Lower lobe of right lung (tissue), 2 donors: ENCODE measurements at places on chromosomes 3 and 15. TPM values are rescaled to one million over a fixed set of nuclear protein-coding genes. Genes with fewer than 3 reads are reported as not detected.
A peak's percentile ranks its signal among the peaks of the same experiment; 100 is the strongest.

GRCh38 chr15:88664151-88664778 lies 25.4 kb downstream of the ISG20 start:
- DNase-seq = no peak

DNA sequence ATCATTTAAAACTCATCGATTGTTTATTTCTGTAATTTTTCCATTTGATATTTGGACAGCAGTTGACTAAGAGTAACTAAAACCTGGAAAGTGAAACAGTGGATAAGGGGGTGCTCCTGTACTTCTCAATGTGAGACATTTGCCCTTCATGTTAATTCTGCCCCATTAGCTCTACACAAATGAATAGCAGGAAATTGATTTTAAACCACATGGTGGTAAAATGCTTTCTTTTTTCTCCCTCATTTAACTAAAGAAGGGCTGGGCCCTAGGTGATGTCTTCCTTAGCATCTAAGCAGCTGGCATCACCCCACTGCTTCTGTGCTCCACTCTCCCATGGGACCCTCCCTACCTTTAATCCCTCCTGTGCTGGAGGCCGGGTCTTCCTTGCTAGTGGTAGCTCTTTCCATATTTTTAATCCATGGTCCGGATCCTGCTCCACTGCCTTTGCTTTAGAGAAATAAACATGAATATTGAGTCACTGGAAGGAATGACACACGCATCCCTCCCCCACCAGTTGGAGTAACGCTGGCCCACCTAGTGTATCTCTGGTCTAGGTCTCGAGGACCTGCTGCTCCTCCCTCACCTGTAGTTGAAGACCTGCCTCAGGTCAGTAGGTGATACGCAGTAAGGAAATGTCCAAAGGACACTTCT lies 30.2 kb upstream of the LAMP3 start:
- DNase-seq = no peak

PSMA4 gene
- 130 TPM for total RNA-seq

DNA sequence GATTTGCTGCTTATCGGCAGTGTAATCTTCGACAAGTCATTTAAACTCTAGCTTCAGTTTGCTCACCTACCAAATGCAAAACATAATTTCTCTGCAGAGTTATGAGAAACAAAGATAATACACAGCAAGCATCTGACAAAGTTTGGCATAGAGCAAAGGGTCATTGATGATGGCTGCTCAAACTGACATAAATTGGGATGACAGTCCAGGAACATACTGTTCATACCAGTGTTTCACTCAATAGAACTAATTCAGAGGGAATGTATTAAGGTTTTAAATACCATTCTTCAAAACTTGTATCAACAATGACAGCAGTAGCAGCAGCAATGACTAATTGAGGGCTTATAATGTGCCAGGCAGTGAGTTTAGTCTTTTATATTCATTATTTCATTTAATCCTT lies 137.6 kb downstream of the SPATA16 start:
- DNase-seq = no peak

CD80 gene
- 8.6 TPM for total RNA-seq

DNA sequence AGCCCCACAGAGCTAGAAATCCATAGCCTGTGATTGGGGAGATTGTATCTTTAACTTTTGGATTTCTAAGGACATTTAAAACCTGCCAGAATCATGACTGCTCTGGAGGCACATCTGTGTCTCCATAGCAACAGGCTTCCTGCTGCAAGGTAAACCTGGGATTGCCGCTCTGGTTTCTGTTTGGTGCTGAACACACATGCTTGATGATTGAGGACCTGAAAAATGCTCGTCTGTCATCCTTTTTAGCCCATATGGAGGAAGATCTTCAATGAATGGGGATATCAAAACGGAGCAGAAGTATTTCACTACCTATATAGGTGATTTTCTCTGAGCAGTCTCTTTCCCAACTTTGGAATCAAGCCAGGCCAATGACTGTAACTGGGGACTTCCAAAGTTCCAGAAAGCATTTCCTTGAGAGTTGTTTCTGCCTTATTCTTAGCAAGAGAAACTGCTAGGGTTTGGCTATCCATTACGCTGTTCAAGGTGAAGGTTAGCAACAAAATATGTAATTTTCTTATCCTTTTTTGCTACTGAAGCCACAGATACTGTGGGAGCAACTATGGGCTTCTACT lies 96.5 kb upstream of the TNIK start:
- DNase-seq = no peak

SIDT1 gene
- 5.3 TPM for total RNA-seq

- no peak for DNase-seq
Measured at GRCh38 chr15:96792216-96792615, 461.7 kb downstream of the NR2F2 start.

DNA sequence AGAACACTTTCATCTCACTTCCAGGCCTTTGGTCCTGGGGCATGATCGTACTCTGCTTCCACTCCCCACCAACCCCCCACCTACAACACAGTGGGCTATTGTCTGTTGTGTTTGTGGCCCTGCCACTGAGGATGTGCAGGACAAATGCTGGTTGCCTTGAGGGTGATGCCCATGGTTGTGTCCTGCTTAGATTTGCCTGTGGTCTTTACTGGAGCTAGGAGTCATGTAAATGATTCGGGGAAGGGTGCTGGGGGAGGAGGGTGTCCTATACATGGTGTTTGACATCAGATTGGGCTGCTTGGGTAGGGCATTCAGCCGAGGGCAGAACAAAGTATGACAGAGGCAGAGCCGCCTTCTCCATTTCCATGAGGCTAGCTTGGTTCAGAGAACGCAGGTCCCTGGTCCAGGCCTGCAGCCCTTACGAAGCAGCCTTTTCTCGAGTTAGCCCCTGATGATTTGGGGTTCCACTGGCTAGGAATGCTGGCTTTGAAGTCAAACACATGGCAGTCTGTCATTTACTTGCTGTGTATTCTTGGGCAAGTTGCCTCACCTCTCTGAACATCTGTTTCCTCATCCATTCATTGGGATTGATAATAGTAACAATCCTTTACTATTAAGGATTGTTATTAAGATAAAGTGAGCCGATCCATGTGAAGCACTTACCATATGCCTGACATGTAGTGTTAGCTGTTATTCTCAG lies 6.9 kb downstream of the CORO2B start:
- DNase-seq = no peak

DNA sequence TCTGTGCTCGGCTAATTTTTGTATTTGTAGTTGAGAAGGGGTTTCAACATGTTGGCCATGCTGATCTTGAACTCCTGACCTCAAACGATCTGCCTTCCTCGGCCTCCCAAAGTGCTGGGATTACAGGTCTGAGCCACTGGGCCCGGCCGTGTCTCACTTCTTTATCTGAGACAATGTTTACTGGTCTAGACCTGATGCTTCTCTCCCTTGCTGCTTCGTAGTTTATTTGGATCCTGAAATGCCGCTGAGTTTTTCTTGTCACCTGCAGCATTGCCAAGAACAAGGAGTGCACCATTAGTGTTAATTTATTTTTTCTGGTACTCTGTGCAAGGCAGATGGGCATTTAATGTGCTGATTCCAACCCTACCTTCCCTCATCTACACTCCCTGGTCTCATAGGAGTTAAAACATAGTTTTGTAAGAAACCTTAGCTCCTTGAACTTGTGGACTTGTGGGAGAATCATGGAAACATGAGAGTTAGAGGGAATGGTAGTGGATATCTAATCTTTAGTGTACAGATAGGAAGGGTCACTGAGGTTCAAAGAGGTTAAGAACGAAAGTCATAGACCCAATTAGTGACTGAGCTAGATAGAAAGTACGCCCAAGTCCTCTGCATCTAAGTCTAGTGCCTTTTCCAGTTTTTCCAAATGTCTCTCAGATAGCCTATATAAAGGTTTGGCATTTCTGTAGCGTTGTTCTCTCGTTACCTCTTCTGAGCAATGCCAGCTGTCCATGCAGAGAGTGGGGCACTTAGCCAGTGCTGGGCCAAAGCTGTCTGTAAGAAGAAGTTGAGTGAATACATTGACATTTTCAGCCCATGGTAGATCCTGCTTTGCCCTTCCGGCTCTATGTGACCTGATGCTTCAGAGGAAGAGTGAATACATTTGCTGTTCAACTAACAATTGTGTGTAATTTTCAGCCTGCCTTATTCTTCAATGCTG lies 244.1 kb downstream of the LPP start:
- DNase-seq = no peak

GRCh38 chr3:63232764-63233396 lies 45.2 kb upstream of the SYNPR start:
- no peak for DNase-seq

- DNase-seq = peak; percentile 50
Measured at GRCh38 chr15:74541494-74542165, 610 bp downstream of the ARID3B start.

- DNase-seq = no peak
Measured at GRCh38 chr3:53056442-53056841, 10.6 kb upstream of the SFMBT1 start.

- DNase-seq = no peak
Measured at GRCh38 chr3:51675201-51675611, 4.2 kb downstream of the TEX264 start.

- no peak for DNase-seq
Measured at GRCh38 chr3:146077181-146077580, 83.8 kb downstream of the PLOD2 start.

DNA sequence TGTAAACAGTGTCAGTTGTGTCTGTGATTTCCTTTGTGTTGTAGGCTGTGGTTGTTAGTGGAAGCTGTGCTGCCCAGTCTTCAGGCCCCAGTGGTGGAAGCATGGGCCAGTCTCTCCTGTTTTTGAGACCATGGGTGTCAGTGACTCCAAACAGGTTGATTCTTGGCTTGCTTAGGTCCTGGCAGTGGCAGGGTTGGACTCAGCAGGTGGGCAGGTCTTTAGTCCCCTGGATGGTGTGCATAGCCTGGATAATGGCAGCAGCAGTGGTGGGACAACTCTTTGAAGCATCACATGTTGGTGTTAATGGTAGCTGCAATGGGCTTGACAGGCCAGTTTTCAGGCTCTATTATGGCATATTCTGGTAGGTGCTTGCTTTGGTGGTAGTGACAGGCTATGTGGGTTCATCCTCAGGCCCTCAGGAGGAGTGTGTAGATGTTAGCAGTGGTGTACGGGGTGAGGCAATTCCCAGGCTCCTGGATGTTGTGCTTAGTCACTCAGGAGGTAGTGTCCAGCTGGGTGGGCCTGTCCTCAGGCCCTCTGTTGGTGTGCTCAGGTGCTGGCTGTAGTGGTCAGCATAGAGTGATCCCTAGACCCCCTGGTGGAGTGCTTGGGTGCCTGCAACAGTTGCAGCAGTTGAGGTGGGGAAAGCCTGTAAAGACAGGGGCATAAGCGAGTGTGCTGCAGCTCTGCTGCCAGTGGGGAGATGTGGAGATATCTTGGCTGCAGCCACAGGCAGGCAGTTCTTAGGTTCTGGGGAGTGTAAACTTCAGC lies 596.7 kb downstream of the PDCD6IP start:
- no peak for DNase-seq

RUVBL1 gene
- 21.4 TPM for total RNA-seq

DNA sequence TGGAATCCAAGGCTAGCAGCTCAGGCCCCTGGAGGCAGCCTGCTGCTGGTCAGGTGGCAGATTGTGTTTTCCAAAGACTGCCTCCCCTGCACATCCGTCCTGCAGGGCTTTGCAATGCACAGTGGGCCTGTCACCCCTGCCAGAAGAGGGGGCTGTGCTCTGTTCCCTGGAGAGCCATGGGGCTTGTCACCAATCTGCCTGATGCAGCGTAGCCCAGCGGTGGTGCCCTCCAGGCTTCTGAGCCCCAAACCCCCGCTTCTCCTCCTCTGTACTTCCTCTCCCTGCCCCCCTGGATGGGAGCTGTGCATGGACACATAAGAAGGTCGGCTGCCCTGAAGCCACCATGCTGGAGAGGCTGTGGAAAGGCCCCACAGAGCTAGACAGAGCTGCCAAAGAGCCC lies 10.0 kb upstream of the PLXNA1 start:
- no peak for DNase-seq

DNA sequence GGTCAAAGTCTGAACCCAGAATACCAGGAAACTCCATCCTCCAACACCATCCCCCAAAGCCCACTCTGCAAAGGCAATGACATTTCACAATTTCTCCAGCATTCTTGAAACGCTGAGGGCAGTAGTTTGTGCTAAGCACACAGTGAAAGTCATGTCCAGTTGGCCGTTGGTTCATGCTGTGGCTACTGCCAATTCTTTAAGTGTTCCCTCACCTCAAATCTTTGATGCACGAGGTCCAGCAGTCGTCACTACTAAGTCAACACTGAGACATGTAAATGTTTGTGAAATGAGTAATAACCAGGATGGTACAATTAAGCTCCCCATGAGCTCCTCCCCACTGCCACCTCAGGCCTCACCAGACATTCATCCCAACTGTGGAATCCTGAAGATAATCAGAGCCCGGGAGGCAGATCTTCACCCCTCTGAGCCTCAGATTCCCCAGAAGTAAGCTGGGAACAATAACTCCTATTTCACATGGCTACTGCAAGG lies 7.0 kb downstream of the SUCLG2 start:
- DNase-seq = no peak

DNA sequence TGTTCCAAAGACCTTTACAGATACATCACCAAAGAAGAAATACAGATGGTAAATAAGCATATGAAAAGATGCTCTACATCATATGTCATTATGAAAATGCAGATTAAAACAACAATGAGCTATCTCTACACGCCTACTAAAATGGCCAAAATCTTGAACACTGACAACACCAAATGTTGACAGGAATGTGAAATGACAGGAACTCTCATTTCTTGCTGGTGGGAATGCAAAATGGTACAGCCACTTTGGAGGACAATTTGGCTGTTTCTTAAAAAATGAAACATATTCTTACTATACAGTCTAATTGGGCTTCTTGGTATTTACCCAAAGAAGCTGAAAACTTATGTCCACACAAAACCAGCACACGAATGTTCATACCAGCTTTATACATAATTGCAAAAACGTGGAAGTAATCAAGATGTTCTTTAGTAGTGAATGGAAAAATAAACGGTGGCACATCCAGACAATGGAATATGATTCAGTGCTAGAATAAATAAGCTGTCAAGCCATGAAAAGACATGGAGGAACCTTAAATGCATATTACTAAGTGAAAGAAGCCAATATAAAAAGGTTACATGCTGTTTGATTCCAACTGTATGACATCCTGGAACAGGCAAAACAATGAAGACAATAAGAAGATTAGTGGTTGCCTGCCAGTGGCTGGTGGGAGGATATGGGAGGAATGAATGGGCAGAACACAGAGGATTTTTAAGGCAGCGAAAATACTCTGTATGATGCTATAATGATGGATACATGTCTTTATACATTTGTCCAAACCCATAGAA lies 81.3 kb upstream of the NEDD4 start:
- no peak for DNase-seq

DNA sequence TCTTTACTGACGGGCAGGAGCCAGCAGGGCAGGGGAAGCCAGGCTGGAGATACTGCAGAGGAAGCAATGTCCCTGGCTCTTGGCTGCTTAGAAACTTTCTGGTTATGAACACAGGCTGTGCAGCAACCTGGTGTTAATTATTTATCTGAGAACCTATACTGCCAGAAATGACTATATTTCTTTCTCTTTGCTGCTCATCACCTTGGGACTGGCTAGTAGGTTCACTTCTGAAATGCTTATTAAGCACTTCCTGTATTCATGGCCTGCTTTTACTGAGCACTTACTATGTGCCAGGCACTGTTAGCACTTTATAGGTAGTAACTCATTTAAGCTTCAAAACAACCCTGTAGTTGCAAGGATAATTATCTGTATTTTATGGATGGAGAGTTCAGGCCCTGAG lies 57.6 kb downstream of the RAB11A start:
- DNase-seq = no peak
